ENCODE measurements at places on chromosomes 12 and 14. TPM values are rescaled to one million over a fixed set of nuclear protein-coding genes. Genes with fewer than 3 reads are reported as not detected.

DNA sequence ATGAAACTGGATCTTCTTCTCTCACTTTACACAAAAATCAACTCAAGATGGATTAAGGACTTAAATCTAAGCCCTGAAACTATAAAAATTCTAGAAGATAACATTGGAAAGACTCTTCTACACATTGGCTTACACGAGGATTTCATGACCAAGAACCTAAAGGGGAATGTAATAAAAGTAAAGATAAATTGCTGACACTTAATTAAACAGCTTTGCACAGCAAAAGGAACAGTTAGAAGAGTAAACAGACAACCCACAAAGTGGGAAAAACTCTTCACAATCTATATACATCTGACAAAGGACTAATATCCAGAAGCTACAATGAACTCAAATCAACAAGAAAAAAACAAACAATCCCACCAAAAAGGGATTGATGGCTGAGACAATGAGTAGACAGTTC lies 74.4 kb downstream of the BLTP3B start:
- no peak for ATAC-seq

Gene OLR1
- total RNA-seq: 0.24 TPM

Gene EEF1AKMT3
- 3.4 TPM for total RNA-seq

- ATAC-seq: no peak
Observed at GRCh38 chr14:88032373-88032772, 27.4 kb downstream of the GPR65 start.

Gene ZNF385A
- 52.2 TPM for total RNA-seq

All from esophagus mucosa (tissue), 1 donor.